ENCODE measurements at places on chromosomes 6 and 20.

DNA sequence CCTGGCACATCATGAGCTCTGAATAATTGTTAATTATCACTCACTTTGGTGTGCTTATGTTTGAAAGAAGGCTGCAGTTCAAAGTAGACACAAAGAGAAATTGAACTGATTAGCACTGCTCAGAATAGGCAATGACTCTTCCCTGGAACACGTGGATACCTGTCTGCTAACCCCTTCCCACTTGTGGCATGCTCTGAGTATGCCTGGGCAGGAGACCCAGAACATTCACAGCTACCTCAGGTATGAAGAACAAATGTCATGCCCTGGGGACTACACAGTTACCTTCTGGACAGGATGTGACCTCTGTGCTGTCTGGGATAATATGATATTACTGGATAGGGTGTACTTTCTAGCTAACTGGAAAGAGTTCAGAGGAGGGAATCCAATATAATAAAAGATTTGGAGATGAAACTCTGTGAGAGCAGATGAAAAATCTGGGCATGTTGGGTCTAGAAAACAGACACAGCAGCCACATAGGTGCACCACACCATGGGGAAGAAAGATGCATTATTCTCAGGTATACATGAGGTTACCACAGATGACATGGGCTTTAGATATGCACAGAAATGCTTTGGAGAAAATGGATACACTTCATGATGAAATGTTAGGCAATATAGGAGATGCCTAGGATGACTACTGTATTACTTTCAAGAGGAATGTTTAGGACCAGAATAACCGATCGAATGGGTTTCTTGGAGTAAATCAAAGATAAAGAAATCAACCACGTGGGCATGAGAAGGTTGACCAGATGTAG is 324.2 kb upstream of the PREP start:
- DNase-seq, result no peak

GRCh38 chr6:14638435-14638905 is 520.9 kb downstream of the CD83 start:
- no peak for DNase-seq

GRCh38 chr6:36020154-36020553 is 4.3 kb downstream of the SLC26A8 start:
- DNase-seq, result no peak

GRCh38 chr6:41051873-41052272 is 1.1 kb upstream of the APOBEC2 start:
- no peak for DNase-seq

DNA sequence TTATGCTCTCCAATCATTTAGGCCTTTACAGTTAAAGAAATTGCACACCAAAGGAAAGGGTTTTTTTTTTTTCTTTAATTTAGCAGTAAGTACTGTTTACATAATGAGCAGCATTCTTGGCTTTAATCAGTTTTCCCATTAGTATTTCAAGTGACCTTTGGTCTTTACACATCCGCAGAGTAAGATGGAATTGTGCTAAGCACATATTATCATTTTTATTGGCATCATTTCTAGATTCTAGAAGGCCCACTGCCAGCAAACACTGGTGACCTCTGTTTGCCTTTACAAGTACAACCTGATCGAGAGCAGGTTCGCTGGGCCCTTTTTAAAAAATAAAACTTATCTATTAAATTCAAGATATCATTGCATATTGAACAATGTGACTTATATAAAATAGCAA is 104.3 kb downstream of the ADGRG6 start:
- no peak for DNase-seq

DNA sequence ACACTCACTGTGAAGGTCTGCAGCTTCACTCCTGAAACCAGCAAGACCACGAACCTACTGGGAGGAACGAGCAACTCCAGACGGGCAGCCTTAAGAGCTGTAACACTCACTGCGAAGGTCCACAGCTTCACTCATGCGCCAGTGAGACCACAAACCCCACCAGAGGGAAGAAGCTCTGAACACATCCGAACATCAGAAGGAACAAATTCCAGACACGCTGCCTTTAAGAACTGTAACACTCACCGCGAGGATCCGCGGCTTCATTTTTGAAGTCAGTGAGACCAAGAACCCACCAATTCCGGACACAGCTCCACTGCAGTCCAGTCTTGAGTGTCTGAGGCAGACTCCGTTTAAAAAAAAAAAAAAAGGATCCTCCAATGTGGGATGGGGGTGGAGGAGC is 60.4 kb upstream of the ERVFRD-1 start:
- DNase-seq, result no peak

DNA sequence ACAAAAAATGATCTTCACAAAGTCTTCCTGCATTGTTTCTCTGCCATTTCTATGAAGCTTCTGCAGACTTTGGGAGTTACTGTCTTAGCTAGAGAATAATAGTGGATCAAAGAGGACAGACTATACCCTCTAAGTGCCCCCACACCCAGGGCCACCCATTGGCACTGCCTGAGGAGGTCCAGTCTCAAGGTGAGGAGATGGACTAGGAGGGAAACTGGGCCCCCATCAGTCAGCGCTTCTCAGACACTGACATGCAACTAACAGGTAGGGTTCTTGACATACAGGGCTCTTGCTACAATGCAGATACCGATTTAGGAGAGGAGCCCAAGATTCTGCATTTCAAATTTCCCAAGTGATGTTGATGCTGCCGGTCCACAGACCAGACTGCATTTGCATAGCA is 24.3 kb downstream of the PCNA start:
- DNase-seq, result no peak

GRCh38 chr6:154106251-154106650 is 67.2 kb downstream of the OPRM1 start:
- DNase-seq, result no peak

- DNase-seq, result no peak
Measured at GRCh38 chr20:40197691-40198090, 491.3 kb downstream of the MAFB start.

GRCh38 chr6:169839898-169840631 is 88.6 kb downstream of the ERMARD start:
- DNase-seq, result no peak

DNA sequence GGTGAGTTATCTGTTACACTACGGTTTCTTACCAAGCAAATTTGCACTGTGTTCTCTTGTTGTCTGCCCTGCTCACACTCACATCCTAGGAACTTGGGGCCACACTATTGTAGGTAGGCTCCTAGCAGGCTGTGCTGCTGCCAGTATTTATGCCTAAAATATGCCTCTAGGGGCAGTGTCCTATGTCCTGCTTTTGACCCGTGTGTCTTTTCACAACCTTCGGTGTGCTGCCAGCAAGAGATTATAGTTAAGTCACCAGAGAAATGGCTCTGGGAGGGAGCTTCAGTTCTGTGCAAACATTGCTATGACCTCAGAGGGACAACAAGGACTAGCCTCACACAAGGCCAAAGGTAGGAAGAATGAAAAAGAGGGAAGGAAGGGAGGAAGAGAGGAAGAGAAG is 8.9 kb upstream of the TAAR5 start:
- DNase-seq, result no peak

- DNase-seq, result no peak
Measured at GRCh38 chr6:25583099-25583498, 68.9 kb upstream of the SCGN start.
